EL (cell line): ENCODE measurements at places on chromosomes 6 and 20.

DNA sequence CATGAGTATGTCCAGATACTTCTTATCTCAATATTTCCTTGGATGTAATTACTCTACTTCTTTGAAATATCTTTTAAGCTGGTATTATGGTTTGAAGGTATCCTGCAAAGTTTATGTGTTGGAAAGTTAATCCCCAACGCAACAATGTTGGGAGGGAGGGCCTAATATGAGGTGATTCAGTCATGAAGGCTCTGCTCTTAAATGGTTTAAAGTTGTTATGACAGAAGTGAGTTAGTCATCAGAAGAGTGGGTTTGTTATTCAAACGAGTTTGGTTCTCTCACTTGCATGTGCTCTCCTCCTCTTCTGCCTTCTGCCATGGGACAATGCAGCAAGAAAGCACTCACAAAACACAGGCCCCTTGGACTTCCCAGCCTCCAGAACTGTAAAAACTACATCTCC lies 176.3 kb downstream of the KCNQ5 start:
- peak; percentile 58 for DNase-seq

- DNase-seq, result peak; percentile 56
Measured at GRCh38 chr6:36599791-36600209, 5.6 kb downstream of the SRSF3 start.

DNA sequence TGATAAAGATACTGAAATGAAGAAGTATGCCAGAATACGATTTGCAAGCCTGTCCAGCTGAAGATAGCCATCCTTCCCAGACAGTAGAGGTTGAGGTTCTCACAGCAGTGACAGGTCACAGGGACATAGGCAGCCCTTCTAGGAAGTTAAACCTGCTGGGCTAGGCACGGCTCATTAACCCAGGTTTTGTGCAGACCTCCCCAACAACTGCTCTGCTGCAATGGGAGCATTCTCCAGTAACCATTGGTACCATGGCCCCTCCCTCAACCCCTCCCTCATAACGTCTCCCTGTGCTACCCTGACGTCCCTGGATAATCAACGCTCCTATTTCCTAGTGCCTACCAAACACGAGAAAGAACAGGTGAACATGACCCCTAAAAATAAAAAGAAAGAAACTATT lies 15.8 kb downstream of the ID4 start:
- no peak for DNase-seq

DNA sequence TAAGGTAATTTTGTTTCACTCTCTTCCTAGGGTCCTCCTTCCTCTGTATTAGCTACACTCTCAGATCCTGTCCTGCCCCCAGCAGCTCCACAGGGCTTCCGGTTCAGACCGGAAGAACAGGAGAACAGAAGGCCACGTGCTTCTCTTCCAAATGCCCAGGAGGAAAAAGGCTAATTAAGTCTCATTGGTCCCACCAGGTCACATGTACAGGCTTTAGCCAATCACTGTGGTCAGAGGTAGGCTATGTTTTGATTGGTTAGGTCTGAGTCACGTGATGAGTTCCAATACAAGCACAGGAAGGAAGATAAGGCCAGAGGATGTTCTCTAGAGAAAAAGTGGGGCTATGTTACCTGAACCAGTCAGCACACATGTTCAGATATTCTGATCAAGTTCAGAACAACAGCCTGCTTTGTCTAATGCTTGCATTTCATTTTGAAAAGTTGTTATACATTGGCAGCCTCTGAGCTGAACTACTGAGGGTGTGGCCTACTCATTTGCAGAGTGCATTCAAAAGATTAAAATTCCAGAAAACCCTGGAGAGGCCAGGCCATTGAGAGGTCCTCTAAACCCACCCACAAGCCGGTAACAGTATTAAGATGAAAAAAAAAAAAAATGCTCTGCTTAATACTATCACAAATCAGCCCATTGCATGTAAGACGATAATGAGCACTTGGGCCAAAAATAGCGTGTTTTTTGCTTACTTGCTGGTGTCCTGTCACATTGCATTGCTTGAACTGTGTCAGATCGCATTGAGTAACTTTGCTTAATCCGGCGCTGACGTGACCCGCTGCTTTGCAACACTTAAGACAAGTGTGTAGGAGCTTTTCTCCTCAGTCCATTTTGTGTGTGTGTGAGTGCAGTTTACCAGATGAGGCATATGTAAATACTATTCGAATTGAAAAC lies 170.3 kb downstream of the TSHZ2 start:
- no peak for DNase-seq

DNA sequence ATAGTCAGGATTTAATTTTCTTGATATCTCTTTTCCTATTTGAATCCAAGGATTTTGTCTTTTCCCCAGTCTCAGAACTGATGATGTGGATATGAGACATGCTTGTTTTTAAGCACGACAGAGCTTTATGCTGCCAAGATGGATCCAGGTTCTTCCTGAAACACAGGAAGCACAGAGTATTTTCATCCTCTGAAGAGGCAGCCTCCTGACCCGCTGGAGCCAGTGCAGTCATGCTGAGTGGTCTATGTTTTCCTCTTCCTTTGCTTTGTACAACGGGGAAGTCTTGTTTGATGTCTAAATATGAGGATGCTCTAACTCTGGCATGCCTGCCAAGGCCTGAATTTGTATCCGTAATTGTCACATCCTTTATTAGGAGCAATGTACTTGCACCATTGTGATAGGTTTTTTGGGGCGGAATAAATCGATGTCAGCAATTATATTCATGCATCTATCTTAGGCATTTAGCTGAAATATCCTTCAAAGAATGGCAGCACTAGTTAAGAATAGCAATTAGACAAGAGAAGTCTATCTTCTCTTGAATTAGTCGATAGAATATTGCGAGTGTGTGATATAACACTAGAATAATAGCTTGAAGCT lies 407.1 kb upstream of the JAG1 start:
- DNase-seq, result no peak

GRCh38 chr20:46883892-46884291 lies 10.8 kb upstream of the EYA2 start:
- no peak for DNase-seq

- no peak for DNase-seq
Measured at GRCh38 chr6:45813943-45814342, 201.7 kb downstream of the CLIC5 start.

GRCh38 chr20:10658876-10659632 lies 14.7 kb downstream of the JAG1 start:
- no peak for DNase-seq

DNA sequence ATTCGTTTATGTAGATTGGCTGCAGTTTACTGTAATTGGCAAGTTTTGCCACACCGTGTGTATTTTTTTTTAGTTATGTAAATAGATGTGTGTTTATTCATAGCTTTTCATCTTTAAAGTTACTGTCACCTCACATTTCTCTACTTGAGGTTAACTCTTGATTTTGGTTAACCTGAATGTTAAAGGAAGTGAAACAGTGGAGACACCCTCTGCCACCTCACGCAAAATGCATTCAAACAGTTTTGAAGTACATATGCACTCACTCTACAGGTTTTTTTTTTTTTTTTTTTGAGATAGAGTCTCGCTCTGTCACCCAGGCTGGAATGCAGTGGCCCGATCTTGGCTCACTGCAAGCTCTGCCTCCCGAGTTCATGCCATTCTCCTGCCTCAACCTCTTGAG lies 17.7 kb downstream of the OR2A4 start:
- no peak for DNase-seq

DNA sequence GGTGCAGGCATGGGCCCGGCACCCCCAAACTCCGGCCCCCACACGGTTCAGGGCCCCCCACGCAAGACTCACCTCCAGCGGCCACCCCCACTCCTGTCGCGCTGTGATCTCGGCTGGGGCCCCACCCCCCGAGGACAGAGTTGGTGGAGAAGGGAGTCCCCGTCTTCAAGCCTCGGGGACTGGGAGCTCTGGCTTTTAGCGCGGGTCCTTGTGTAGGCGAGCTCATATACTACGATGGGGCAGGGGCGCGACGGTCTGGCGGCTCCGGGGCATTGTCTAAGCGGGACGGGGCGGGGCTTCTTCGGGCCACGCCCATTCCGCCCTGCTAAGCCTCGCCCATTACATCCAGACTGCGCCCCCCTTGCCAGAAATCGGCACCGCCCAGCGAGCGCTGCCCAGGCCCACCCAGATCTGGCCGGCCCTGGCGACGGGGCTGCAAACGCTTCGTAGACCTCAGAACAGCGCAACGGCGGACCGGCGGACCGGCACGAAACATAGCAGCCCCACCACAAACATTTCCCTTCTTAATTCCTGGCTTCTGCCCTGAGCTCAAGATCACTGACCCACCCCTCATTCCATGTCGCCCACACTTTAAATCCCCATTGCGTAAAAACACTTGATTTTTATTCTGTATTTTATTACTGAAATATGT lies 1.0 kb upstream of the DDAH2 start:
- DNase-seq, result peak; percentile 91

- DNase-seq, result no peak
Measured at GRCh38 chr20:54848984-54849538, 373.7 kb downstream of the DOK5 start.

DNA sequence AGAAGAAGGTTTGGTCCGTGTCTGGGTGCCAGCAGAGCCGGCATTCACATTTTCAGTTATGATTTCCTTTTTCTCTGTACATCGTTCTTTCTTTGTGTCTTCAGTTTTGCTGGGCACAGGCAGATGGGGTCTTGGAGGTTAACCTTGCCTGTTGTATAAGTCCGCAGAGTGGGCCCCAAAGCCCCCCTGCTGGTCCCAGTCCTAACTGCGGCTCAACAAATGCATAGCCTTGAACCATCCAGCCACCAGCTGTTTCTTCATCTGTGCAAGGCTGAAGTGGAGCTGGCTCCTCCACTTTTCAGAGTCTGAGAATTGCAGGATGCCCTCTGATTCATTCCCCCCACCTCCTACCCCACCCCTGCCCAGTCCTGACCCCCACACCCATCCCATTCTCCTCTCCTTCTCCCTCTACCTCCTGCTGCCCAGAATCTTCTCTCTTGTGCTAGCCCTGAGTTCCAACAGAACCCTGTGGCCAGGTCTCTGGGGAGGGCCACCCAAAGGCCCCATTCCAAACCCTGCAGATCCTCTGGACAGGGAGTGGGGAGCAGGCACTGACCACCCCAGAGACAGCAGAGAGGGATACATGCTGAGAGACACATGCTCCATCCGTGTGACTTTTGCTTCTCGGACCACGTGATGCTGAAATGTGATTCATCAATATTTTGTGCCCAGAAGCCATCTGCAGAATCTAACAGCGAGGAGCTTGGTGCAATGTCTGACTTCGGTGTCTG lies 386.5 kb upstream of the SULF2 start:
- DNase-seq, result no peak

GRCh38 chr6:25266456-25267100 lies 12.6 kb upstream of the CARMIL1 start:
- DNase-seq, result no peak

GRCh38 chr6:82711971-82712370 lies 348.4 kb downstream of the TPBG start:
- DNase-seq, result peak; percentile 51

- no peak for DNase-seq
Measured at GRCh38 chr20:51402201-51402600, 140.3 kb downstream of the NFATC2 start.

DNA sequence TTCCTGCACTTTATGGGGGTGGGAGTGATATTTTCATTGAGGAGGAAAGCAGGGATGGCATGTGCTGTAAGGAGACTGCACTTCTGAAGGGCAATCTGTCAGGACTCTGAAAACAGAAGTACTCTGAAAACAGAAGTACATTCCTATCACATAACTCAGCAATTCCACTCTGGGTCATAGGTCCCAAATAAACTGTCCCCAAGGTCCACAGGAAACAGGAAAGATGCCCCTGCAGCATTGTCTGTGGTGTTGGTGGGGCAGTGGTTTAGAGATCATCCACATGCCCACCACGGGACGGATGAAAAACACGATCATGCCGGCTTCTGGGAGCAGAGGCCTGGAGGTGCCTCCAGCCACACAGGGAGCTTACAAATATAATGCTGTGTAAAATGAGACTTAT lies 150.3 kb downstream of the OTOR start:
- DNase-seq, result peak; percentile 26

DNA sequence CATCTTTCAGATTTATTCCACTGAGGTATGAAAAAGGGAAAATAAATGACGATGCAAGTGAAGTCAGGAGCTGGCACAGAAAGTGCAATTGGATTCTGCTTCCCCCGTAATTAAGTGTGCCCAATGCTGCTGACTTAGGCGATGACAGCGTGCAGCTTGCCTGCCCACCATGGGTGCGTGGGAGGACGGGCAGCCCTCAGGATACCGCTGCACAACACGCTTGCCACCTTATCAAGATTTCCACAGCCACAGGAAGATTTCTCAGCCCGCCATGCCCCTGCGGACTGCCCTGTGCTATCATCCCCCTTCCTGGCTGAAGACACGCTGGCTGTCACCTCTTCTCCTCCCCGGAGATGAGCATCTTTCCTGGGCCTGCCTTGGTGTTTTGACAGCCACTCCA lies 103.3 kb upstream of the BACH2 start:
- DNase-seq, result no peak

GRCh38 chr6:157099912-157100593 lies 223.3 kb downstream of the TMEM242 start:
- DNase-seq, result no peak

DNA sequence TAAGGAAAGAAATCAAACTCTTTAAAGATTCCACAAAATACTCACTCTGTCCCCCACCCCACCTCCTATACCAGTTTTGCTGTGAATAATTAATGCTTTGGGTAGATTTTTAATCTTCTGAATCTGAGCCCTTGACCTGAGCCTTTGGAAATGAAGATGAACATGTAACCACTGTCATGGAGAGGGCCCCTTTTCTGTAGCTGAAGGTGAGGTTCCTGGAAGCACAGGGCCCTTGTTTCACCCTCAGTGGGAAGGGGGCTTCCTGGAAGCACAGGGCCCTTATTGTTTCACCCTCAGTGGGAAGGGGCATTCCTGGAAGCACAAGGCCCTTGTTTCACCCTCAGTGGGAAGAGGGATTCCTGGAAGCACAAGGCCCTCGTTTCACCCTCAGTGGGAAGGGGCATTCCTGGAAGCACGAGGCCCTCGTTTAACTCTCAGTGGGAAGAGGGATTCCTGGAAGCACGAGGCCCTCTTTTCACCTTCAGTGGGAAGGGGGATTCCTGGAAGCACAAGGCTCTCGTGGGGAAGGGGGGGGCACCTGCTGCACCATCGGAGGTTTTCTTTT lies 75.7 kb downstream of the DACT2 start:
- no peak for DNase-seq

- DNase-seq, result no peak
Measured at GRCh38 chr6:52055451-52055850, 32.0 kb downstream of the PKHD1 start.

DNA sequence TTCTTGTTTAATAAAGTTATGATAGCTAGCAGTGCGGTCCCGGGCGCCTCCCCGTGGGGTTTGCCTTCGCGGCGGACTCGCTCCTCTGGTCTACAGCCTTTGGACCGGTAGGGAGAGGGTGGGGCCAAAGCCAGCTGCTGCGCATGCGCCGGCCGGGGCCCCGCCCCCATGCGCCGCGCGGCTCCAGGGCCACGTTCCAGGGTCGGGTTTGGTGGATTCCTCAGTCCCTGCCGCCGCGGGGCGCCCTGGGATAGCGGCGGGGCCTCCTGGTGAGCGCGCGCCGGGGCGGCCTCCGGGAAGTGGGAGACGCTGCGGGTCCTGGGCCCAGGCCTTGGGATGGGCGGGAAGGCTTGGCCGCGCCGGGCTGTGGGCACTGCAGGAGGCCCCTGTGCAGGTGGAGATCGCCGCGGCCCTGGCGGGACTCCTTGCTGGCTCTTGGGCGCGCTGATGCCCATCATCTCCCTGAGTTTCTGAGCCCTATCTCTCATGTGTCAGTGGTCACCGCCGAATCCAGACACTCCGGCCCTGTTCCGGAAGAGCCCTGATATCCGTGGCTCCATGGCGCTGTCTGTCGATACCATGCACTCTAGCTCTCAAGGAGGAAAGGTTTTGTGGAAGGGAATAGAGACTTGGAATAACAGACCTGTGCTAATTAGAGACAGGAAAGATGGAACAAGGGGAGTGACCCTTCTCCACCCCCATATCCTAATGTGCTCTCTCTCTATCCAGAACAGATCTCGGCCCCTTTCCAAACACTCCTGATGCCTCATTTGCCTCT lies at the start of gene VARS2:
Gene VARS2, plus strand, starts transcription at position 163 of the 778 bp plus-strand sequence. Its CDS starts 599 bp downstream, at position 762.
- DNase-seq, result peak; percentile 94
